Panc1 (cell line): ENCODE measurements at places on chromosomes 7 and 10.
A peak's percentile ranks its signal among the peaks of the same experiment; 100 is the strongest.

GRCh38 chr7:42714356-42714755 lies 197.5 kb downstream of the C7orf25 start:
- no peak for DNase-seq

DNA sequence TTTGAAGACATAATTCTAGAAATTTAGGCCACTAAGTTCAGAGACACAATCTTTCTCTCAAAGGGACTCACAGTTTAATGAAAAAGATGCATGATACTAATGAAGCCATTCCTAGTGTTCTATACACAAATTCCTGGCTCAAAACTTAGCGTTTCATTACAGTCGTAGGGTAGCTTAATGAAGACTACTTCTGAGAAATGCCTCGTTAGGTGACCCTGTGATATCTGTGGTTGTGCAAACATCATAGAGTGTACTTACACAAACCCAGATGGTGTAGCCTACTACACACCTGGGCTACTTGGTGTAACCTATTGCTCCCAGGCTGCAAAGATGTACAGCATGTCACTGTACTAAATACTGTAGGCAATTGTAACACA lies 488 bp upstream of the CHCHD3 start:
- DNase-seq = no peak

DNA sequence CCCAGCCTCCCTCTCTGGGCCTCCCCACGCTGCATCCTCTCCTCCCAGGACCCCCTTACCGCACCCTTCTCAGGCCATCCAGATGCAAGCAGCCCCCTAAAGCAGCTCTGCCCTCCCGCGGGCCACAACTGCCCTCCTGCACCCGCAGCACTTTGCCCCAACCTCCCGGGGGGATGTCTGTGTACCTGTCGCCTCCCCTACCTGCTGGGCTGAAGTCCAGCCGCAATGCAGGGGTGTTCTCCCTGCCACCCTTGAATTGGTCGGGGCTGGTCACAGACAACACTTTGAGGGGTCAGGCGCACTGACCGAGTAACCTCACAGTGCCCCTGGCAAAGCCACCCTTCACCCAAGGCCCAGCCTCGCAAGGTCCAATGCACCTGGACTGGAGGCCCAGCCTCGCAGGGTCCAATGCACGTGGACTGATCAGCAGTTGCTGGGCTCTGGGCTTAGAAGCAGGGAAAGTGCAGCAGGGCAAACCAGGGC lies 8.3 kb upstream of the CALML5 start:
- DNase-seq = no peak

- DNase-seq = no peak
Observed at GRCh38 chr7:47992446-47992845, 13.0 kb upstream of the HUS1 start.

GRCh38 chr10:21858455-21858854 lies 145.1 kb downstream of the DNAJC1 start:
- no peak for DNase-seq

- DNase-seq = no peak
Observed at GRCh38 chr7:92205987-92206386, 27.0 kb upstream of the LRRD1 start.

GRCh38 chr7:1592299-1592871 lies 22.6 kb upstream of the PSMG3 start:
- DNase-seq = no peak

- DNase-seq = no peak
Observed at GRCh38 chr10:59709395-59710125, at the start of gene SLC16A9. SLC16A9 (minus strand) TSS chr10:59709850; CDS start chr10:59684291, 25,559 bp downstream.

GRCh38 chr10:104441329-104442000 lies 87.8 kb downstream of the CFAP58 start:
- DNase-seq = no peak

- no peak for DNase-seq
Observed at GRCh38 chr7:127759945-127760421, 108.0 kb downstream of the SND1 start.

DNA sequence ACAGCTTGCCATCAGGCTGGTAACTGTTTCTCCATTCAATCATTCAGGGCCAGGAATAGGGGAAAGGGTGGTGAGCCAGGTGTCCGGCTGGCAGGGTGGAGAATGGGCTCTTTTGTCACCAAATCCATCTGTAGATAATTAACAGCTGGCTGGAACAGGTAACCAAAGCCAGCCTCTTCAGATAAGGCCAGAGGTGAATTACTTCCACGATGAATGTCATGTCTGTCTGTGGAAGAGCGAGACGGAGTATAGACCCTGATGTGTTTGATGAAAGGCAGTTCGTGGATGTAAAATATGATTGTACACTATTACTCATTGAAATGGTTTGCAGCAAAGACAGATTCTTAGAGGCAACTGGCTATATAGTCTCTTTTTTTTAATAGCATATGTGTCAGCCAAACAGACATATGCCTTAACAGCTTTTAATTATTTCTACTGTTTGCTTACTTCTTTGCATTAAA lies 149.8 kb downstream of the KLF6 start:
- no peak for DNase-seq

DNA sequence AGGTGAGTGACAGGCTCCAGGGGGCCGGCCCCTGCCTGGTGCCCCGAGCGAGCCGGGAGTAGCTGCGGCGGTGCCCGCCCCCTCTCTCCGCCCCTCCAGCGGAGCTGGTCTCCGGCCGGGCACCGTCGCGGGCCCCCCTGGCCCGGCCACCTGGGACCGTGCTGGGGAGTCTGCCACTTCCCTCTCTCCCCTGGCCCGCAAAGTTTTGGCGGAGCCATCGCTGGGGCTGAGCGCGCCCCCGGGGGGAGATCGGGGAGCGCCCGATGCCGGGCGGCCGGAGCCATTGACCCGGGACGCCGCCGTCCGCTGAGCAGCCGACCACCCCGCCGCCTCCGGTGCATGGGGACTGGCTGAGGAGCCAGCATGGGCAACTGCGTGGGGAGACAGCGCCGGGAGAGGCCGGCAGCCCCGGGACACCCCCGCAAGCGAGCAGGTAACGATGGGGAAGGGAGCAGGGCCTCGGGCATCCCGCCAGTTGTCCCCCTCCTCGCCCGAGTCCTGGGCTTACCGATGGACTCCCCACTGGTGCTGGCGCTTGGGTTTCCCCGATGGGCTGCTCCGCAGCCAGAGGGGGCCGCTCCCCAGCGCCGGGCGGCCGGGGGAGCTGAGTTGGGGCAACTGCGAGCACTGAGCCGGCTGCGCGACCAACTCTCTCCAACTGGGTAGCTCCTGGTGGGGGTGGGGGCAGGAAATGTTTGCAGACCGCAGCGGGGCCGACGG lies at the start of gene UBTD1:
Gene UBTD1 (plus strand): TSS at position 84 of the 720 bp plus-strand sequence. CDS start 280 bp downstream, at position 364.
- no peak for DNase-seq

- peak; percentile 25 for DNase-seq
Observed at GRCh38 chr10:69769395-69769992, 32.2 kb upstream of the COL13A1 start.

- peak; percentile 42 for DNase-seq
Observed at GRCh38 chr10:87546971-87547413, 42.3 kb downstream of the MINPP1 start.

GRCh38 chr10:96118604-96119450 lies 11.3 kb upstream of the ZNF518A start:
- peak; percentile 80 for DNase-seq

DNA sequence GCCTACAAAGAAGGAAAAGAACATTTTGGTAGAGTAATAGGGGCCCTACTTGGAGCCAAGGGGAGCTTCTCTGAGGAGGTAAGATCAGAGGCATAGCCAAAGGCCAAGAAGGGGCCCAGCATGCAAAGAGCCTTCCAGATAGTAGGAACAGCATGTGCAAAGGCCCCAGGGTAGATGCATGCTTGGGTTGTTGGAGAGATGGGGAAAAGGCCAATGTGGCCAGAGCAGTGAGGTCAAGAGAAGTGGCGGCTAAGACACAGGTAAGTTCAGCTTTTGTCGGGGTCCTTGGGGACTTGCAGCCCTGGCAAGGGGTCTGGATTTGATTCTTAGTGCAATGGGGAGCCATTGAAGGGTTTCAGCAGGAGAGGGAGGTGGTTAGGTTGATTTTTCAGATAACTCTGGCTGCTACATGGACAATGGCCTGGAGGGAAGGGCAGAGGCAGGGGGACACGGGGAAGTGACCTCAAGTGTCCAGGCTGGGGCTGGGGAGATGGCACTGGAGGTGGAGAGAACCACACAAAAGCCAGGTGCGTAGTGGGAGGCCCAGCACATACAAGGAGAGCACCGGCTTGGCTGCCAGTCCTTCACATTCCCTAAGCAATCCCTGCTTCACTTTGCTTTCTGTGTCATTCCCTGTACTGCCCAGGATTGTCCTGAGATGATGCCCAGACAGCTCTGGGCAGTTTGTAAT lies 16.5 kb downstream of the GRID1 start:
- no peak for DNase-seq

DNA sequence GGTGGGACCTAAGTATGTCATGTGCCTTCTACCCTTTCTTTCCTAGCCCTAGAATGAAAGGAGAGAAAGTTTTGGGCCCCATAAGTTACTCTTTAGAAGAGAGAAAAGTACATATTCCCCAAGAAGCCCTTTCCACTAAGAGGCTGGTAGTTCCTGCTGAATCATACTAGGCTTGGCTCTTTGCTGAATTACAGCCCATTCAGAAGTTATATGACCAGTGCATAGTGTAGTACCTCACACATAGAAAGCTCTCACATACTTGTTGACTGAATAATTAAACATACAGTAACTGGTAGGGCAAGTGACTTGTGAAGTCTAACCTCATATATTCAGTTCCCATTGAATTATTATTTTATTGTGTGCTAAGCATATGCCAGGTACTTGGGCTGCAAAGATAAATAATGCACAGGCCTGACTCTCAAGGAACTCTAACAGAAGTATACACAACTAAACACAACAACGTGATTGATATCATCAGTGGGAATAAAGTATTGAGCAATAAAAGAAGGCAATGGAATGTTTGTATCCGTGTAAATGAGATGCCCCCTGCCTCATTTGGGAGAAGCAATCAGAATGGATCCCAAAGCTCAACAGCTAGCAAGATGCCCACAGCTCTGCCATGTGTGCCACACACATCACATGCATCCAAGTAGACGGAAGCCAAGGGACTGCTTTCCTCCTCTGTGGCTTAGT lies 38.9 kb upstream of the UBN2 start:
- no peak for DNase-seq

DNA sequence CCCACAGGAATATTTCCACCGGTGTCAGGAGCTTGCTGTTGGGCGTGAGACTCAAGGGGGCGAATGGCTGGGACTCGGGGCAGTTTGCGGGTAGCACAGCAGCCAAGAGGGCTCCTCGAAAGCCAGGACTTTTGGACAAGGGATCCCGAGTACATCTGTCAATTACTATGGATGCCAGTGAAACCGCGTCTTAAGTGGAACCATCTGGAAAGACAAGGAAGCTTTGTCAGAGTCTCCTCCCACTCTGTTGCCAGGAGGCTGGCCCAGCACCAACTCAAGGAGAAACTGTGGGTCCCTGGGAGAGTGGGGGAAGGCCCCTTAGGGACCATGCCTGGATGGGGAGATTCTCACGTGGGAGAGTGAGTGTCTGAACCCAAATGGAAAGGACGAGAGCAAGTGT lies 57.1 kb downstream of the C10orf143 start:
- DNase-seq = no peak

DNA sequence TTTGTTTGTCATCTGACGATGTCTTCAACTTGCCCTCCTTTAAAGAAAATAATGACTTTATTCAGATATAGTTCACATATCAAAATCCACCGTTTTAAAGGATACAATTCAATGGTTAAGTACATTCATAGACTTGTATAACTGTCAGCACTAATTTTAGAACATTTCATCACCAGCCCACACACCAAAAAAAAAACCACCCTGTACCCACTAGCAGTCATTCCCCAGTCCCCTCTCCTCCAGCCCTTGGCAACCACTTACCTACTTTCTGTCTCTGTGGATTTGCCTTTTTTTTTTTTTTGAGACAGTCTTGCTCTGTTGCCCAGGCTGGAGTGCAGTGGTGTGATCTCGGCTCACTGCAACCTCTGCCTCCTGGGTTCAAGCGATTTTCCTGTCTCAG lies 5.3 kb upstream of the HILPDA start:
- no peak for DNase-seq

GRCh38 chr7:24847754-24848153 lies 90.5 kb upstream of the GSDME start:
- DNase-seq = no peak

DNA sequence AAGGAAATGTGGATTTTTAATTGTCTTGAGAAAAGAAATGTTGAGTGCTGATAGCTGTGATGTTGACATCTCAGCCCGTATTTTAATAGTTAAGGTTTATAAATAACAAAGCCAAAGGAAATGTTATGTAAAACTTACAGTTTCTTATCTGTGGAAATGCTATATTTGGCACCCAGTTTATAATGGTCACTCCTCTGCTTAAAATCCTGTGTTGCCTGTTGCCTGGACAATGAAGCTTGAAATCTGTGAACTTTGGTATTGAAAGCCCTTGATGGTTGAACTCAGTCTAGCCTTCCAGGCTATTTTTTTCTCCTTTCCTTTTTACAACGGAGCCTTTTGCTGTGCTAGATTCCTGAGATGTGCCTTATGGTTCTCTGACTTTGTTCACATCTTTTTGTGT lies 46.5 kb downstream of the MCU start:
- DNase-seq = no peak
